EH (cell line): ENCODE measurements at places on chromosomes 11 and 22.

GRCh38 chr11:93498161-93498560 lies 45.0 kb downstream of the SMCO4 start:
- no peak for DNase-seq

DNA sequence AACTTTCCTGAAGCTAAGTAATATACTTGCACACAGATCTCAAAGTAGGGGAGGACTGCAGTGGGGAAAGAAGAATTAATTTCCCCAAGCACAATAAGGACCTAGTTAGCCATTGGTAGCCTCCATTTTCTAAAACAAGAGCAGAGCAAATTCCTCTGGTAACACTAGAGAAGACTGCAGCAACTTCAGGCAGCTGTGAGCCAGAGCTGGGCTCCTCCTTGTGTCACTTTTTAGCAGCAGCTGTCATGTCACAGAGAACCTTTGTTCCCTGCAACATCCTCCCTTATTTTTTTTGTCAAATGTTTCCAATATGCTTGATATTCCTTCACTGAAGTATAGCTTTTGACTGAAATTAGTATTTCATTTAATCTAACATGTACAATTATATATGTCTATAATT lies 54.4 kb downstream of the RRAS2 start:
- DNase-seq: no peak

DNA sequence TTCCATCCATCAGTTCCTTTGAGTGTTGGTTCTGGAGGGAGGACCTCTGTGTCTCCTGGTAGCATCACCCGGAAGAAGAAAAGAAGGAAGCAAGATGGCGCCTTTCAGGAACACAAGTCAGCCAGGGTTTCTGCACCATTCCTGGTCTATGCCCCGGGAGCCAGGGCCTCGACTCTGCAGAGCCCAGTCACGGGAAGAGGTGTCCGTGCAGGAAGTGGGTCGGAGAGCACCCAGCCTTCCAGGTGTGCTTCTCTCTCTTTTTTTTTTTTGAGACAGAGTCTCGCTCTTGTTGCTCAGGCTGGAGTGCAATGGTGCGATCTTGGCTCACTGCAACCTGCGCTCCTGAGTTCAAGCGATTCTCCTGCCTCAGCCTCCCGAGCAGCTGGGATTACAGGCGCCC lies 21.2 kb downstream of the MRPL21 start:
- no peak for DNase-seq

DNA sequence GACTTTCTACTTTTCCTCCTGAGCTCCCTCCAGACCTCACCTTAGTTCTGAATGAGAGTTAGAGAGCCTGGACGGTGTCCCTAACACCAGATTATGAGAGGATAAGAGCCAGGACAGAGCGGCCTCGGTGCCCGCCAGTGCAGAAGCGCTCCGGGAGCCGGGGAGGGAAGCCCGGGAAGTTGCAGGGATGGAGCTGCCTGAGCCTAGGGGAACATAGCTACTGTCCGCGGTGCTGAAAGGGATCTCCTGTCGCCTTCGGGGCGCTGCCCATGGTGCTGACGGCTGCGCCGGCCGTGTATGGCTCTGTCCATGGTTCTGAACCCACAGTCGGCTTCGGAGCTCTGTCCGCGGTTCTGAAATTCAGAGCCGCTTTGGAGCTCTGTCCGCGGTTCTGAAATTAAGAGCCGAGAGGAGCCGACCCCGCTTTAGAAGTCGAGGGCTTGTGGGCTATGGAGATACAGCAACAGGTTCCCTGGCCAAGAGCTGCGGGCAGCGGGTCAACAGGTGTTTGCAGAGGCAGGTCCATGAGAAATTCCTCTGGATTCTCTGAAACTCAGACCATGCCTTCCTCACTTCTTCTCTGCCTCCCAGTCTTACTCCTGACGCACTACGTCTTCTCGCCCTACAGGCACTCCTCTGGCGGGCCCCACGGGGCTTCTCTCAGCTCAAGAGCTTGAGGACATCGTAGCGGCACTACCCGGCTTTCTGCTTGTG lies 814 bp downstream of the NPAS4 start:
- peak; percentile 91 for DNase-seq

GRCh38 chr11:47007579-47007978 lies 71.0 kb downstream of the CSTPP1 start:
- DNase-seq: no peak

GRCh38 chr11:90428836-90429235 lies 206.0 kb upstream of the CHORDC1 start:
- no peak for DNase-seq

DNA sequence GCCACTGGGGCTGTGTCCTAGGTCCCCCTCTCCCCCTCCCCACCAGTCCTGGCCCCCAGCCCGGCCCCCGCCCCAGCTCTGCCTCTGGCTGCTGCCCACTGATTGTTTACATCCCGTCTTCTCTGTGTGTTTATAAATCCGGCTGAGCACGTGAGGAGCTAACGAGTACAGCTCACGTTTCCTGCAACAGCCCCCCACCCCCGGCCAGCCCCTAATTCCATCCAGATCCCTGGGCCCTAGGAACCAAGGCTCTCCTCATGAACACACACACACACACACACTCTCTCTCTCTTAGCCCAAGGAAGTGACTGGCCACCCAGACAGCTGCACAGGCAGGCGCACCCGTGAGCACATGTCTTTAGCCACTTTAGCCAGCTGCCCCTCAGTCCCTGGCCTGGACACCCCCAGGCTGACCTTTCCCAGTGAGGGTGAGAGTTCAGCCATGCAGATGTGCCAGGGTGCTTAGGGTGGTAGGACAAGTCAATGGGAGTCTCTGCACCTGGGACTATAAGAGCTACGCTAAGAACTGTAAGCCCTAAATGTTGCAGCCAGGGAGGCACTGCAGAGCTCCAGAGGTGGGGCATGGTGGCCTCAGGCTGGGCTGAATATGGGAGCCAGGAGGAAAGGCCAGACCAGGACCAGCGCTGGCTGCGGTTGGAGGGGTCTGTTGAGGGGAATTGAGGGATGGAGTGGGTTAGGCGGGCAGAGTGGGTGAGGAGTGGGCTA lies 2.9 kb downstream of the CLCF1 start:
- peak; percentile 68 for DNase-seq

- no peak for DNase-seq
Observed at GRCh38 chr11:106327134-106327533, 249.7 kb downstream of the AASDHPPT start.

DNA sequence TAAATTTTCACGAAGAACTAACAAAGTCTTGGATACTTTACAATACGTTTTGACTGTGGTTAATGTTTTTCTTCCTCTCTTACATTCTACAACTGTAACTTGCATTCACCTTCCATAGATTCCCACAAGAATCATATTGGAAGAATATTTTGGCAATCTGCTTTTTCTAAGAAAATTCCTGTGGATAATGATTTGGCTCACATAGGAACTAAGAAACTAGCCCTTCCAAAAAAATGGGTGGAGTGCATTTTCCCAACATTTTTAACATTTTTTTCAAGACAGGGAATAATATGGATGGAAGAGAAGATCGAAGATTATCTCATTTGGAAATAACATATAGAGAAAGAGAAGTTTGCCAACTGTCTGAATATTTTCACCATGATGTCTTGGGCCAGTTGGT lies 256.9 kb upstream of the POU2AF2 start:
- DNase-seq: no peak

DNA sequence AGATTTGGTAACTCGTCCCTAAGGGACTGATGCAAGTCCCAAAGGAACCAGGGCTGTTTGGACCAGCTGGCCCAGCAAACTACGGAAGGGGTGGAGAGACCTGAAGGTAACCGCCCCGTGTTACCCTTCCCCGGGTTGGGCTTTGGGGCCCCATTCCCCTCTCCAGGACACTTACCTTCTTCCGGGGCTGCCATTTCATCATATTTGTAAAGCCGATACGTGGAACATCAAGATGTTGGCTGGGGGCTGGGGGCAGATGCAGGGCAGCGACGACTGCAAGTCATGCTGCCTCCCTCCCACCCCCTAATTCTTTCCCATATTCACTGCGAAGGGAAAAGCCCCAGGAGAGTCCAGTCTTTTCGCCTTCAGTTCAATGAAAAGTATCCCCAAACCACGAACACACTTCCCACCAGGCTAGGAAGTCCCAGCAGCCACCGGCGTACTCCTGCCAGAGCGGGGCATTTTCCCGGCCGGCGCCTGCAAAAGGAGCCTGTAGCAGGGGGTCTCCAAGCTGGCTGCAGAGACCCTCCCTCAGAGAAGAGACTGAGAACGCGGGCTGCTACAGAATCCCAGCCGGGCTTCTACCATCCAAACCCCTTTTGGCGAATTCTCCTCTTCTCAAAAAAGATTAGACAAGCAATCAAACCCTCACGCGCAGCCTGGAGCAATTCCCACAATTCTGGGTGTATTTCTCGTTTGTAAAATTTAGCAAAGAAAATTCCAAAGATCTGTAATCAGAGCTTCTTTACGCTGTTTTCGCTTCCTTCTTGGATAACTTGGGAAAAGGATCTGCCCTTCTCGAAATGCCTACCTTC lies 236.7 kb downstream of the TTC28 start:
- peak; percentile 48 for DNase-seq

GRCh38 chr11:116507849-116508695 lies 264.7 kb downstream of the BUD13 start:
- no peak for DNase-seq

GRCh38 chr22:40271440-40271839 lies 74.9 kb upstream of the ADSL start:
- no peak for DNase-seq

GRCh38 chr22:17903564-17904295 lies 120.6 kb downstream of the MICAL3 start:
- no peak for DNase-seq

DNA sequence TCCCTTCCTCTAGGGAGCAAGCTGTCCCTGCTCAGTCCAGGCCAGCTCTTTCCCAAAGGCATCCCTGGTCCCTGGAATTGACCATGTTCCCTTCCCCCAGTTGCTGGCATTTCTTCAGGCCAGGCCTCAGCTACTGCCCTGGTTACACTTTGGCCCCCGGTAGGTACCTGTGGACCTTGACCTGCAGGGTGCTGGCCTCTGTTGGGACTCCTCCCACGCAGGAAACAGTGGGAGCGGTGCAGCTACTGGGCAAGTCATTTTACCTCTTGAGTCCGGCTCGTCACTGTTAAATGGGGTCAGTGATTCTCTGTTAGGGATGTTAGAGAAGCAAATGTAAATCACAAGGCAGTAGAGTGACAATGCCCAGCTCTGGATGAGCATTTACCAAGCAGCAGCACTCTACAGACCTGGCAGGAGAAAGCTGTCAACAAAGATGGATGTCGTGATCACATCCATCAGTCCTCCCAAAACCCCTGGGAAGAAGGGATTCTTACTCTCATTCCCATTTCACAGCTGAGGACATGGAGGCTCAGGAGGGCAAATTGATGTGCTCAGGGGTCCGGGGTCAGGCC lies 16.9 kb downstream of the MYO7A start:
- DNase-seq: no peak

DNA sequence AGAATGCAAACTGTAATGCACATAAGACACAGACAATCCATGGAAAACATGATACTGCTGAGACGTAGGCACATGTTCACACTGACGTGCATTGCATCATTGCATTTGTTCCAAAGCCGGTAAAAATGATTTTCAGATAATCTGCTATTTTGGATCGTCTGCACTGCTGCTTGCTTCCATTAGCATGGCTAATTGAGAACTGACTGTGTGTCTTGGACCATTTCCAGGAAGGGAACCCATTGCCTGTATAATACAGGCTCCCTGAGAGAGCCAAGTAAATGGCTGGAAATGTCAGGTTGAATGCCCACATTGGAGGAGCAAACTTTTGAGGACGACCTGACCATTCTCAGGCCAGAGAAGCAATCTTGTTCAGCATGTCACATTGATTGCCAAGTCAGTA lies 304.8 kb downstream of the ST3GAL4 start:
- no peak for DNase-seq

- DNase-seq: peak; percentile 68
Observed at GRCh38 chr11:76918941-76919386, 58.2 kb downstream of the ACER3 start.

DNA sequence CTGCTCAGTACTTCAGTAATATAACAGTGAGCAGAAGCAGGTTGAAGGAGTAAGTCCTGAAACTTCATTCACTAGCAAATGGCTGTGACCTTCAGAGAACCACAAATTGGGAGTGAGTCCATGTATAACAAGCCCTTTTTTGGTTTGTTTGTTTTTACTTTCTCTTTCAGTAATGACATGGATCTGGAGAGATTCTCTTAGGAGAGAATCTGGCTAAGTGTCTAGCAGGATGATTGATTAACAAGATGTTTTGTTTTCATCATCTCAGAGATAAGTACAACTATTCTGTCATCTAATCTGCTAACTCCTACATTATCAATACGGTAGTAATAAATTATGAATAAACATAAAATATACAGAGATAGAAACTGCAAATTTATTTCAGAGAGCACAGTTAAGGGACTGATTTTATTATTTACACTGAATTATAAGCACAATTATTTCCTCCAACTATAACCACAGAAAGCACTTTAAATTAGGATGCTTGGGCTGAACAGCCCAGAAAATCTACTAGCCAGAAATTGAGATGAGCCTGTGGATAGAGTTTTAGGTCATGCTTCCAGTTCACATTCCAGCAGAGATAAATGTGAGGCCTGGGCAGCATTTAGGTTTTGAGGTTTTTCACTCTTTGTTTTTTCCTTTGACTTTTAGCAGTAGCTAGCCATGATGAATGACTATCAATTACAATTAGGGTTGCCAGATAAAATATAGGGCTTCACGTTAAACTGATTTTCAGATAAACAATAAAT lies 429.3 kb upstream of the FAT3 start:
- no peak for DNase-seq

DNA sequence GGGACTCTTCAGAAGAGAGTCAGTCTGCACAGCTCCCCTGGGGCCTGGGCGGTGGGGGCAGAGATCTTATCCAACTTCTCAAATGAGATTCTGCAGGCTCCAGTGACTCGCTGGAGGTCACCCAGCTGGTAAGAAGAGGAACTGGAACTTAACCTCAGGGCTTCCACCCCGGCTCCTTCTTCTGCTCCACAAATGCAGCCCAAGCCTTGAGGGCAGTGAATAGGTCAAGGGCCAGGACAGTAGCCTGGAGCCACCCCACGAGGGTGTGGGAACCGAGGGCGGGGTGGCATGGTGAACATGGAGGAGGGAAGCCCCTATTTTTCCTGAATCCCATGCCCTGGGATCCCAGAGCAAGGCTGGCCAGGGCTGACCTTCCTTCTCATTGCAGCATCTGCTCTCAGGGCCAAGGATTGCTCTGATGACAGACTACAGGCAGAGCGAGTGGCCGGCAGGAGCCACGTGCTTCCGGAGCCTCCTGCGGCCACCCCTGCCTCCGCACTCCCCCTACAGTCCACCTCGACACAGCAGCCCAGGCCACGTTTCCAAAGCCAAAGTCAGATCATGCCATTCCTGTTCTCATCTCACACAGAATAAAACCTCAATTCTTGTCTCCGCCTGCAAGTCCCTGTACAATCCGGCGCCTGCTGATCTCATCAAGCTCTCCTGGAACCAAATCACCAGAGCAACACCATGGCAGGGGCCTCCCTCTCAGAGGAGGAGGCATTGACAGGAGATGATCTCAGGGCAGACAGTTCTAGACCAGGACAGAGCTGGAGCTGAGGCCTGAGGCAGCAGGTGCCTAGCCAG lies 21.1 kb upstream of the UPK3A start:
- DNase-seq: peak; percentile 86

GRCh38 chr22:41732096-41732772 lies 32.9 kb downstream of the MEI1 start:
- no peak for DNase-seq
